ENCODE measurements at places on chromosomes 1 and 21. TPM values are rescaled to one million over a fixed set of nuclear protein-coding genes. Genes with fewer than 3 reads are reported as not detected.

Gene VCAM1
- total RNA-seq, result 3.0 TPM

Gene AGL
- total RNA-seq, result 11.4 TPM

Gene SLAMF7
- not detected for total RNA-seq

Gene FLG
- total RNA-seq, result not detected

Gene GIPC2
- total RNA-seq, result 0.11 TPM

Gene PLCH2
- 0.11 TPM for total RNA-seq

Gene PLA2G5
- not detected for total RNA-seq

Gene NUAK2
- total RNA-seq, result 2.2 TPM

Gene TAL1
- total RNA-seq, result not detected

Gene KCNN3
- total RNA-seq, result under 0.01 TPM

Gene C1orf115
- total RNA-seq, result 4.2 TPM
